Activated naive CD8-positive, alpha-beta T cell treated with anti-CD3 and anti-CD28 coated beads for 36 hours (primary cell): ENCODE measurements at places on chromosomes 7 and 10. TPM values are rescaled to one million over a fixed set of nuclear protein-coding genes. Genes with fewer than 3 reads are reported as not detected.

The TBC1D12 gene
- 0.33 TPM for total RNA-seq

The GDI2 gene
- total RNA-seq = 339 TPM

The LBX1 gene
- not detected for total RNA-seq

The OR9A2 gene
- total RNA-seq = not detected

The FBH1 gene
- total RNA-seq = 49.0 TPM

The NPSR1 gene
- total RNA-seq = not detected

The GJD4 gene
- total RNA-seq = not detected

The CFAP70 gene
- 0.58 TPM for total RNA-seq

The NPTX2 gene
- total RNA-seq = not detected

GRCh38 chr7:101950450-101951119, 133.2 kb downstream of the CUX1 start:
- DNase-seq = no peak

GRCh38 chr10:120483006-120483405, 26.0 kb downstream of the PLPP4 start:
- DNase-seq = no peak

- no peak for DNase-seq
These were observed 9.9 kb upstream of the NT5C3A start for GRCh38 chr7:33072471-33072870.

- DNase-seq = no peak
These were observed 153.6 kb downstream of the DYNC1I1 start for GRCh38 chr7:95925971-95926370.

- peak; percentile 58 for DNase-seq
These were observed 7.5 kb upstream of the LRRN3 start for GRCh38 chr7:111083413-111083812.

DNA sequence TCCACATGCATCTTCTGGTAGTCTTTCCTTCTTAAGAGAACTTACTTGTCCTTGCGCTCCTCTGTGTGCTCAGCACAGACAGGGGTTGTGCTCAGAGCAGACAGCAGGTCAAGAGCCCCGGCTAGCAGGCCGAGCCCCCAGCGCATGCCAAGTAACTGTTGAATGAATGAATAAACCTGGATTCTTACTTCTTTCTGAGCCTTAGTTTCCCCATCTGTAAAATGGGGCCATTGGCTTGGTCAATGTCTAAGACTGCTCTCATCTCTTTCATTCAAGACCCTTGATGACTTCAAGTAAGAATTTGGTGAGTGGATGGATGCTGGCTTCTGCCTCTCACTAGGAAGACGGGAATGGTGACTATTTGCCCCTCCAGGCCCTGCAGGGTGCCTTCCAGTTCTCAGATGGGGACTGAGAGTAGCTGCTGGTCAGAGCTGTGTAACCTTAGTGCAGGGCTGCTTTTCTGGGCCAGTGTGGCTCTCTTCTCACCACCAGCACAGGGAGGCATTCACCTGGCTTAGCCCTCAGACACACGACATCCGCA, 78.1 kb downstream of the CDH23 start:
- DNase-seq = no peak

- no peak for DNase-seq
These were observed 30.3 kb downstream of the TFPI2 start for GRCh38 chr7:93860261-93860660.

GRCh38 chr10:75432176-75432575, 752 bp downstream of the LRMDA start:
- DNase-seq = no peak

GRCh38 chr7:99514050-99514449, 9.6 kb downstream of the ZKSCAN5 start:
- no peak for DNase-seq

GRCh38 chr7:31082447-31082846, 30.3 kb downstream of the ADCYAP1R1 start:
- no peak for DNase-seq

- DNase-seq = no peak
These were observed 54.1 kb downstream of the CDK6 start for GRCh38 chr7:92782236-92782635.

- no peak for DNase-seq
These were observed 8.6 kb upstream of the CPED1 start for GRCh38 chr7:120979765-120980499.

DNA sequence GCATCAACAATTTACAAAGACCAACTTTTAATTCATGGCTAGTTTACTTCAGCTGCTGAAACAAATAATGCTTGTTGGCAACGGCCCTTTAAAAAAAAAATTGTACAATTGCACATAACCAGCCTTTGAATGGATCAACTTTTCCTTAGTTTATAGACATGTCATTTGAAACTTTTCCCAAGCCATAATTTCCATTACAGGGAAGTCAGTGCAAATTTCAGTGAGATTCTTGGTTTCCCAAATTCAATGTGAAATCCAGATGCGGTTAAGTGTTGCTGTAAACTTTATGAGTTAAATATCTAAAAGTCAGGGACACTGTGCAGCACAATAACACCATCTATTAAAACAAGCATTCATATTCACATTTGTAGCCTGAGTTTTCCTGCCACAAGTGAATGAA, 182.2 kb downstream of the JAZF1 start:
- DNase-seq = no peak

DNA sequence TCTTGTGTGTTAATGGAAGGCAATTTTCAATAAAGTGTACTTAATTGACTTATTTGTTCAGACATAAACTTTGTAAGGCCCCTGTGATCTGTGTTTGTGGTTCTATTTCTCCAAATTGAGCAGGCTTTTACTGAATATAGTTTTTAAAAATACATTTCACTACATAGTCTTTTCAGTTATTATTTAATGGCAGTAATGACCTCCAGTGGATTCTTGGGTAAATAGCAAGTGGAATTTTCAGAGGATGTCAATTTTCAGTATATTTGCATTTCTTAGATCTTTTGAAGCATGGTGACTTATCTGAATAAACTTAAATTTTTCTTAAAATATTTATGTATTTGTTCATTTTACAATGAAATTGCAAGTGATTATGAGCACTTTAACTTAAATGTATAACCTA, 203.1 kb upstream of the PCLO start:
- DNase-seq = no peak

GRCh38 chr7:26593393-26593792, 271.0 kb downstream of the SKAP2 start:
- DNase-seq = no peak

DNA sequence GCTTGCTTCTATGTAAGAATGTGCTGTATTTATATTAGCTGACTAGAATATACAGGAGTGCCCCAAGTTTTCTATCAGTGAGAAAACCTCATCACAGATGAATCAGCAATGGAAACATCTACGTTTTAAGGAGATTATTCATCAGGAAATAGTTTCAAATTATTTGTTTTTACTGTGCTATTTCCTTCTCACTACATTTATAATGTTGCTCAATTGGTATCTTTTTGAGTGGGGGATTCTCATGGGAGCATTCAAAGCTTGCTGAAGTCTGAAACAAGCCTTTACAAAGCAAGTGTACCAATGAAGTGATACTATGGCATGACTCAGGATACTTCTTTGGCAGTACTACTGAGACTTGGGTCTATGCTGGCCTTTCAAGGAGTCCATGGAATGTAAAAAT, 191.1 kb upstream of the SLC26A5 start:
- no peak for DNase-seq

GRCh38 chr10:86708783-86709380, 40.6 kb downstream of the LDB3 start:
- DNase-seq = no peak

DNA sequence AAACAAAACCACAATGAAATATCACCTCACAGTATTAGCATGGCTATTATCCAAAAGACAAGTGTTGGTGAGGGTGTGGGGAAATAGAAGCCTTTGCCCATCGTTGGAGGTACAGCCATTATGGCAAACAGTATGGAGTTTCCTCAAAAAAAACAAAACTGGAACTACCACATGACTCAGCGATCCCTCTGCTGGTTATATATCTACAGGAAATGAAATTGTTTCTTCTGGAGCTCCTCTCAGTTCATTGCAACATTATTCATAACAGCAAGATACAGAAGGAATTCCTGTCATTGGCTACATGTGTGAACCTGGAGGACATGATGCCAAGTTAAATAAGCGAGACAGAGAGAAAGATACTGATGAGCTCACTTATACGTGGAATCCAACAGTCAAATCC, 2.4 kb upstream of the UBE3C start:
- no peak for DNase-seq

- no peak for DNase-seq
These were observed 38.2 kb downstream of the ANTXRL start for GRCh38 chr10:46325021-46325420.

DNA sequence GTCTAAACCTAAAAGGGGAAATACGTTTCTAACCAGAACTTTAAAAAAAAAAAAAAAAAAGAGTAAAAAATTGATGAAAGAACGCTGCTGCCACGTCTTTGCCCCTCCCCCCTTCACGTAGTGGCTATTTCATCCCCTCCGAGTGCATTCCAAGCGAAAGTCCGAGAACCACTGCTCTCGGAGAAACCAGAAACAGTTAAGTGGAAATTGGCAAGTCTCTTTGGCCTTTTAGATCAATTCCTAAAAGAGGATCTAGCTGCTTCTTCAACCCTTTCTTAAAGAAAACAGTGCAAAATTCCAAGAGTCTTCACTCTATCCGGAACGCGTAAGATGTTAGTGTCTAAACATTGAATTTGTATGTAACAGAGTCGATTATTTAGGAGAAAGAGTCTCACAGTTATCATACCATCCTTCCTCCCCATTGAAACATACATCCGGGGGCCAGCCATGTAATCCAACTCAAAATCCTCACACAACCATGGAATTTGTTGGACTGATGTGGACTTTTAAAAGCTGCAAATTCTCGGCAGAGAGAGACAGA, 1.1 kb downstream of the P4HA1 start:
- DNase-seq = peak; percentile 36

- DNase-seq = no peak
These were observed 76.8 kb downstream of the HGF start for GRCh38 chr7:81693080-81693479.

GRCh38 chr7:25313526-25313925, 85.2 kb upstream of the NPVF start:
- no peak for DNase-seq

GRCh38 chr10:128614802-128615553, 488.8 kb upstream of the MKI67 start:
- no peak for DNase-seq

DNA sequence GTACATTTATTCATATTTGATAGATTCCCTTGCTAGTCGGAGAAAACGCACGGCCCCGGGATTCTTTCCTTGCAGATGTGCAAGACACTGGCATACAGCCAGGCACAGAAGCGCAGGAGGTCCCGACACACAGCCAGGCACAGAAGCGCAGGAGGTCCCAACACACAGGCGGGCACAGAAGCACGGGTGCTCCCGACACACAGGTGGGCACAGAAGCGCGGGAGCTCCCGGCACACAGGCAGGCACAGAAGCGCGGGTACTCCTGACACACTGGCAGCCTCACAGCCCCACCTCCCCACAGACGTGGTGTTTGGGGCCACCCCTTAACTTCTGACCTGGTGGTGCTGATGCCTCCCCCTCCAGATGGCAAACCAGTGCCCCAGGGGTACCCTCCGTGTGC, 237.3 kb downstream of the ZMYND11 start:
- no peak for DNase-seq

GRCh38 chr10:63767138-63767801, 246.1 kb downstream of the REEP3 start:
- DNase-seq = no peak
